ENCODE measurements at places on chromosomes 7 and 10. TPM values are rescaled to one million over a fixed set of nuclear protein-coding genes. Genes with fewer than 3 reads are reported as not detected.

Gene LIPJ
- total RNA-seq, result 0.16 TPM

Gene ZNF727
- 0.28 TPM for total RNA-seq

- H3K36me3 ChIP-seq, result no peaks in the 10 kb centered on the region
- no peak overlapping the region for H3K4me3 ChIP-seq
- no peak for DNase-seq
- no peak overlapping the region for H3K27ac ChIP-seq
- H3K27me3 ChIP-seq, result no peaks in the 10 kb centered on the region
- H3K4me1 ChIP-seq, result no peaks in the 10 kb centered on the region
These were observed 672.0 kb upstream of the NRP1 start for GRCh38 chr10:34006471-34006870.

DNA sequence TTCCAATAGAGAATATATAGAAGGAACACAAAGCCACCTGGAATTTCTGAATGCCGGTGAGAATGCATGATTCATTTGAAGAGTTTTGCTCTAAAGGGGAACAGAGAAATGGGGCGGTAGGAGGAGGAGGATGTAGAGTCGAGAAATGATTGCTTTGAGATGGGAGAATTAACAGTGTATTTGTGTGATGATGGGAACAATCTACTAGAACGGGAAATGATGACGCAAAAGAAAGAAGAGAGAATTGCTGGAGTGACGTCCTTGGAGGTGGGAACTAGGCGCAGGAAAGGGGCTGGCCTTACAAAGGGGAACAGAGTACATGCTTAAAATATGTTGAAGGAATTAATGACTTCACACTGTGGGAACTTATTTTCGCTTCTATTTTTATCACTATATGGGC, 188.1 kb downstream of the SDHAF3 start:
- no peaks in the 10 kb centered on the region for H3K4me1 ChIP-seq
- no peak for DNase-seq
- H3K27me3 ChIP-seq, result no peaks in the 10 kb centered on the region
- no peak overlapping the region for H3K4me3 ChIP-seq

DNA sequence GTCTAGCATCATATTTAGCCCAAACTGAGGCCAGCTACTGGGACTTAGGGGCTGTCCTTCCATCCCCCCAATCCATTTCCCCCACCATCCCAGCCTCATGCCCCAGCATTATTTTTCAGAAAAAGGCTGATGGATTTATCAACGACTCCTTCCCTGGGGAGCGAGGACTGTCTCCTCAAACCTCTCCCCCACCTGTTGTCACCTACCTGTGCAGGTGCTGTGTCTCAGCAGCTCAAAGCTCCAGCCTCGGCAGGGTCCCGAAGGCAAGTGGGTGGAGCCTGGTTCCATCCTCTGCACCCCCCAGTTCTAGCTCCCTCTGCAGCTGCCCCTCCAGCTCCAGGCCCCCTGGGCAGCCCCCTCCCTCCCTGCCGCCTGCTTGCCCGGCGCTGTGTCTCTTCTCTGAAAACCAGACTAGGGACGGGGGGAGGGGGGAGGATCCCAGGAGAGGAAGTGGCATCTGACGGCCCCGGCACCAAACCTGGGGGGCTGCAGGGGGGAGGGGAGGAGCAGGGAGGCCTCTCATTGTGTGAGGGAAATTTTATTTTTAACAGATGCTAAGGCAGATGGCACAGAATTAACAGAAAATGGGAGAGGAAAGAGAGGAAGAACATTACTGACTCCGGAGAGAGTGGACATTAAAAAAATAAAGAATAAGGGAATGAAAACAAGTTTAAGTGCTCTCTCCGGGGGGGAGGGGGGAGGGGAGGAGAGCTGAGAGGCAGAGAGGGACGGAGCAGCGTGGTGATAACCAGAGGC, 61.7 kb upstream of the PAX2 start:
- no peaks in the 10 kb centered on the region for H3K36me3 ChIP-seq
- H3K4me1 ChIP-seq, result no peaks in the 10 kb centered on the region
- no peak overlapping the region for H3K27ac ChIP-seq
- peaks cover 78% of the 10 kb centered on the region for H3K27me3 ChIP-seq

DNA sequence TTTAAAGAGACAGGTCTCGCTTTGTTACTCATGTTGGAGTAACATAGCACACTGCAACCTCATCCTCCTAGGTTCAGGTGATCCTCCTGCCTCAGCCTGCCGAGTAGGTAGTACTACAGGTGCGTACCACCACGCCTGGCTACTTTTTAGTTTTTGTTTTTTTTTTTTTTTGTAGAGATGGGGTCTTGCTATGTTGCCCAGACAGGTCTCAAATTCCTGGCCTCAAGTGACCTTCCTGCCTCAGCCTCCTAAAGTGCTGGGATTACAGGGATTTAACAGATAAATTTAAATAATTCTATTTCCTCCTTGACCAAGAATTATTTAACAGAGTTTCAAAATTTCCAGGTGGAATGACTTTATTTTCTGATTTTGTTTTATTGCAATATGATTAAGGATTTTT, 97.0 kb upstream of the OIT3 start:
- no peak for DNase-seq
- no peaks in the 10 kb centered on the region for H3K4me1 ChIP-seq
- no peaks in the 10 kb centered on the region for H3K27me3 ChIP-seq
- H3K4me3 ChIP-seq, result no peak overlapping the region
- no peaks in the 10 kb centered on the region for H3K36me3 ChIP-seq

- DNase-seq, result no peak
- H3K27me3 ChIP-seq, result peaks cover 43% of the 10 kb centered on the region
- no peak overlapping the region for H3K4me3 ChIP-seq
- no peaks in the 10 kb centered on the region for H3K36me3 ChIP-seq
- H3K4me1 ChIP-seq, result peaks cover 23% of the 10 kb centered on the region
These were observed 1.1 kb downstream of the ATG9B start for GRCh38 chr7:151023232-151023631.
